Daoy (cell line): ENCODE measurements at places on chromosomes 1 and 21. TPM values are rescaled to one million over a fixed set of nuclear protein-coding genes. Genes with fewer than 3 reads are reported as not detected.
A peak's percentile ranks its signal among the peaks of the same experiment; 100 is the strongest.

CLEC20A gene
- total RNA-seq, result not detected in 2 replicates

TEX38 gene
- total RNA-seq, result not detected in 2 replicates

MXRA8 gene
- total RNA-seq, result 0.23 TPM in 1 of 2 replicates, not detected in the other

COL11A1 gene
- not detected in 2 replicates for total RNA-seq

LRRC41 gene
- 50.2 and 61.0 TPM in 2 replicates for total RNA-seq

LRRC71 gene
- total RNA-seq, result not detected in 2 replicates

ALX3 gene
- not detected in 2 replicates for total RNA-seq

SPTA1 gene
- 0.06 and 0.42 TPM in 2 replicates for total RNA-seq

BTBD19 gene
- 0.03 and 0.29 TPM in 2 replicates for total RNA-seq

GRCh38 chr1:89975540-89976125 is 19.3 kb upstream of the ZNF326 start:
- DNase-seq, result no peak

- no peak for DNase-seq
These were observed 130.1 kb downstream of the SIM2 start for GRCh38 chr21:36828891-36829515.

DNA sequence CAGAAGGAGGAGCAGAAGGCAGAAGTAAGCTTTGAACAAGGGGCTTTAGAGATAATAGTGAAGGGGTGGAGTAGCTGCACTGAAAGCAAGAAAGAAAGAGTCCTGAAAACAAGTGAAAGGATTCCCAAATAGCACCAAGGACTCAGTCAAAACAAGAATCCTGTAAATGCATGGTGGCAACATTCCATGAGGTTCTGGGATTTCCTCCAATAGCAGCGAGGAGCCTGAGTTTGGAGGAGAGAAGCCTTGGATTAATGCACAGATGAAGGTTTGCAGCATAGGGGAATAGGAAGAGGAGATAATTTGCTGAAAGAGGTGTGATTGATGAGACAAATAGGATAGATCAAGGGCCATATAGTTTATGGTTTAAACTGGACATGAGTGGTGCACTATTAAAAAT is 10.9 kb downstream of the KRTAP22-2 start:
- DNase-seq, result no peak

- peak; percentile 49 for DNase-seq
These were observed 190.9 kb upstream of the ADGRL4 start for GRCh38 chr1:79197421-79197820.

DNA sequence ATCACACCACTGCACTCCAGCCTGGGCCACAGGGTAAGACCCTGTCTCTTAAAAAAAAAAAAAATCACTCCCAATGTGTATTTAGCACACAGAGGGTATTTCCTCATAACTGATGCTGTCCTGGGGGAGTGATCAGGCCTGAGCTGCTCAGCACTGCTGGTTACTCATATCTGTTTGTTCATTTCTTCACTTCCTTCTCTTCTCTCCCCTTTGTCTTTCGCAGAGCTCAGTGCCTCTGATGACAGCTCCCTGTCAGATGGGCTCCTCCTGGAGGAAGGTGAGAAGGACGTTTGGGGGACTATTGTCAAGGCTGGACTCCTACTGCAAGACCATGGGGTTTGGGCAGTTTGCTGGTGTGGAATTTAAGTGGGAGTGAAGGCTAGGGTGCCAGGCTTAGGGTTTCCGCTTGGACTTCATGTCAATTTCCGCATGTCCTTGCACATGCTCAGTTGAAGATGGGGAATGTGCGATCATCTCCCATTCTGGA is 13.0 kb downstream of the INAVA start:
- DNase-seq, result no peak

DNA sequence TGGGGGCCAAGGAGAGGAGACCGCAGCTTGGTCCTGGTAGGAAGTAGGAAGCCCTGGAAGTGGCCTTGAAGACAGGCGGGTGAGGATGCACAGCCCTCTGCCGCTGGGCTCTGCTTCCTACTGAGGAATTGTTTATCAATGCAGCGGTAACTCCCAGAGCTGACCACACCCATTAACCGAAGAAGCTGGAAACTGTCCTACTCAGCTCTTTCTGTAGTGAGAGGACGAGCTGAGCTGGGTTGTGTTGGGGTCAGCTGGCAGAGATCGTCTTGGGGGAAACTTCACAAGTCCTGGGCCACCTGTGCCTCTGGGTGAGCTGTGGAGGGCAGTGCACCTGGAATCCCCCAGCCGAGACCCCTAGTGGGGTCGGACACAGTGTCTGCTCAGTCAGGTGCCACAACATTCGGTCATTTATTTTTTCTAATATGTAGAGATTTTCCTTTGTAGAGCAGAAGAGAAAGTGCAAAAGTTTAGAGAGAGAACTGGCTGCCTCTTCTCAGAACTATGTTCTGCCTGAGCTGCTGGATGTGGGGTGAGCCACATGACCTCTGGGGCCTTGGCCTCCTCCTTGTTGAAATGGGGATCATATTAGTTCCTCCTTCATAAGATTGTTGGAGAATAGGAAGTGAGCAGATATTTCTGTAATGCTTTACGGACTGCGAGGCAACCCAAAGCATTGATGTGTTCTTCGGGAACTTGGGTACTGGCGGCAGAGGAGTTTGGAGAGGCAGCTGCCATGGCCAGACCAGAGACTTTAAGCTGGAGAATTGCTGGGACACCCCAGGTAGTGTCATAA is 3.6 kb downstream of the NECAP2 start:
- DNase-seq, result no peak

DNA sequence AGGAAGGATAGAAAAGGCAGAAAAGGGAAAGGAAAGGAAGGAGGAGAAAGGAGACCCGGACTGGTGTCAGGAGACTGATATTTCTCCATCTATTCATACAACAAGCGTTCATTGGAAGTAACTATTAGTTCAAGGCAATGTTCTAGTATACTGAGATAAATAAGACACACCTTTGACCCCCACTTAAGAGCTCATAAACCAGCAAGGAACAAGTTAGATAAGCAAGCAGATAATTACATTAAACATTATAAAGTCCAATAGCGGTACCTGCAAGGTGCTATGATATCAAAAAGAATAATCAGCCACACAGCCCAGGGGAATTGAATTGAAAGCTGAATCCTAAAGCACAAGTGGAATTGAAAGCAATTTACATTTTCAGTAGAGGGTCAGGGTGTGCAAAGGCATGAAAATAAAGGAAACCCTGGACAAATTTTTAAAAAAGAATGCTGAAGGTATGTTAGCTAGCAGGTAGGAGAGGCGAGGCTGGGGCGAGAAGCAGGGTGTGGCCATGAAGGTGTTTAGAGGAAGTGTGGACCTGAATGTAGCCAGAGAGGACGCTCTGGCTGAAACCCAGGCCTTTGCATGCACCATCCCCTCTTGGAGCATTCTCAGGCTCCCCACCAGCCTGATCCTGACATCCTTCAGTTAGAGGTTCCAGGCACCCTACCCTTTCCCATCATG is 200.0 kb downstream of the SETD4 start:
- no peak for DNase-seq

DNA sequence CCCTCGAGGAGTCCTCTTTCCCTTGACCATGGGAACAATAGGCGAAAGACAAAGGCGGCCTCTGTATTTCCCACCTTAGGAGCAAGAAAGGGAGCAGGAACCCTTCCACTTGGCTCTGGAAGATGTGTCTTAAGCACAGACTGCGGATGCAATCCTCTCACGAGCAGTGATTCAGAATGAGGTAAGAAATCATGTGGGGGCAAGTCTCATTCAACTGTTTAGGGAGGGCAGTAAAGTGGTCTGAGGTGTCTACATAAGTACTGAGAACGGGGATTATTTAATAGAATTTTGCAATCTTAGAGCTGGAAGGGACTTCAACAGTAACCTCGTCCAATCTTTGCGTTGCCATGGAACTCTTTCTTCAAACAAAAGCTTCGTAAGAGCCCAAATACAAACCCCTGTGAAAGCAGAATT is 1.6 kb upstream of the DYRK3 start:
- peak; percentile 80 for DNase-seq

- DNase-seq, result no peak
These were observed 721 bp upstream of the LCE1B start for GRCh38 chr1:152811050-152811449.

DNA sequence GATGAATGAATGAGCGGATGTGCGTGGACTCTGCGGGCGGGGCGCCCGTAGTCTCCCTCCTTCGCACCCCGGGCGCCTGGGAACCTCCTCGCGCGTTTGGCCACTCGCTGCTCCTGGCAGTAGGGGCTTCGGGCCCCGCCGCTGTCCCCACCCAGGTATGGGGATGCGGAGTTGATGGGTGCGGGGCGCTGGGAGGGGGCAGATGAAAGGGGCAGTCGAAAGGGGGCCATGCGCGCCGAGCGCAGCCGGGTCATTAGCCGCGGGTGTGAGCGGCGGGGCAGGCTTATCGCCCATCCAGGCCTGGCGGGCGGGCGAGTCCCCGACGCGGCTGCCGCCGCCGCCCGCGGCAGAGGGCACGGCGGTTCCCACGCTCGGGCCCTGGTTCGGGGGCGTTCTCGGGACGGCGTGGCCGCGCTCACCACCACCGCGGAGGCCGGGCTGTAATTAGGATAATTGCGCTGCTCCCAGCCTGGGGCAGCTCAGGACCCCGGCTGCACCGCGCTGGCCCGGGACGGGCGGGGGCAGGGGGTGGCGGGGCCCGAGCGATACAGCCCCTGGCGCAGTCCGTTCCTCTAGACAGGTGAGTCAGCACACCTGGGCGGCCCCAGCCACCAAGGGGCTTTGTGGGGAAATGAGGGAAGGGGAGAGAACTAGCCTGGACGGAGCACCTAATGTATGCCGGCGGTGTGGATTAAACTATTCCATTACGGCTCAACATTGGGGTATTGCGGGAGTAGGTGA is 22.1 kb upstream of the CITED4 start:
- no peak for DNase-seq

DNA sequence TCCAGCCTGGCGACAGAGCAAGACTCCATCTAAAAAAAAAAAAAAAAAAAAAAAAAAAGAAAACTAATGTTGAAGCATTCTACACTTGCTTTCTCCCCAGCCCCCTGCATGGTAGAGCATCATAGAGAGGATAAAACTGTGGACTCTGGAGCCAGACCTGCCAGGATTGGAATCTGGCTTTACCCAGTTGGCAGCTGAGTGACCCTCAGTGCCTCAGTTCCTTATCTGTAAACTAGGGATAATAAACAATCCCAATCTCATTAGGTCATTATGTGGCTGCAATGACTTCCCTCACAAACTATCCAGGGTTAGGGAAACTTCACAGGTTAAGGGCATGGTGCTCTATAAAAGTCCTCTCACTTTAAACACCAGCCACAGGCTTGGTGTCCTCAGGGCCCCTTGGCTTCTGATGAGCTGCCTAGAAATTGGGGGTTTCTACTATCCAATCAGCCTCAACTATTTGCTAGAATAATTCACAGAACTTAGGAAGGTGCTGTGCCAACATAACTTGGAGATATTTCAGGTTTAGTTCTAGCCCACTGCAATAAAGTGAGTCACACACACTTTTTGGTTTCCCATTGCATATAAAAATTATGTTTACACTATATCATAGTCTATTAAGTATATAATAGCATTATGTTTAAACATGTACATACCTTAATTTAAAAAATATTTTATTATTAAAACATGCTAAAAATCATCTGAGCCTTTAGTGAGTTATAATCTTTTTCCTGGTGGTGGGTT is 180.5 kb upstream of the B3GALT2 start:
- no peak for DNase-seq

GRCh38 chr1:196515904-196516303 is 92.3 kb downstream of the KCNT2 start:
- DNase-seq, result no peak

DNA sequence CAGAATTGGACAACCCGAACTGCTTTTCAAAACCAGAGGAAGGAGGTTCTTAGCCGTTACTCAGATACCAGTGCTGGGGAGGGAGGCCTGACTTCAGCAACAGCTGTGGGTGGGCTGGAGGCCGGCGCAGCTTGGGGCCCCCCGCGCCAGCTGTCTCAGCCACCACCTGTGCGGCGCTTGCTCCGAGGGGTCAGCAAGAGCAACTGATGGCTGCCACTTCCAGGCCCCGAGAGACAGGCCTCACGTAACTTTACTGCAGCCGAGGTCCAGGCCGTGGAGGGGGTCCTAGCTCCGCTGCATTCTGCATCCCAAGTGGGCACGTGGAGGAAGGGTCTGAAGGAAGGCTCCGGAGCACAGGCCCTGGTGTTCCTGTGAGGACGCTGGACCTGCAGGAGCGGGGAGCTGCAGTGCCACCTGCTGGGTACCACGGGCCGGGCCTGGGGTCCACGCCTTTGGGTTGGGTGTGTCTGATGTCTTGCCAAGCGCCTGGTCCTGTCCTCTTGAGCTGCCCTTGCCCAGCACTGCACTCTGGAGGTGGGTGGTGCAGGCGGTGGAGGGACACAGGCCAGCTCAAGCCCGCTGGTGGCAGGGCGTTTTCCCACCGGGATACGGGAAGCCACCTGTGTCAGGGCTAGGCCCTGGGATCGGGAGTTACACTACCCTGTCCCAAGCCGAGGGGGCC is 9.8 kb downstream of the THAP3 start:
- peak; percentile 60 for DNase-seq

GRCh38 chr21:27674041-27674615 is 707.2 kb upstream of the ADAMTS5 start:
- DNase-seq, result peak; percentile 28
